ENCODE measurements at places on chromosomes 4 and X. TPM values are rescaled to one million over a fixed set of nuclear protein-coding genes. Genes with fewer than 3 reads are reported as not detected.

CCDC158 gene
- not detected for total RNA-seq

HTN3 gene
- total RNA-seq, result not detected

DNA sequence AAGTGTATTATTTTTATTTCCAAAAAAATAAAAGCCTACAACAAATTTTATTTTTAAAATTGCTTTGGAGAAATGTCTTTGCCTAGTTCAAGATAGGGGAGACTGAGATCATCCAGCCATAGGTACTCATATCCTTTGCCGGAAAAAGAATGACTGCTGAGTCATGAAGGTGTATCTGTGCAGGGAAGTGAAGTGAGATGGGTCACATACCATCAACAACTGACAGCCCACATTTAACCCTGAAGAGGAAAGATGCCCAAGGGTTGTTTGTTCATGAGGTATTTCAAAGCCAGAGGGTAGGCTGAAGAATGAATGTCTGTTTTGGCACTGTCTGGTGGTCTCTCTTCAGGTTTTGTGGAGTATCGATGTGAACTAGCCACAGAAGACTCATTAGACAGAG, 106.7 kb upstream of the TTC29 start:
- no peak for DNase-seq

- no peak for DNase-seq
Measured at GRCh38 chrX:12137951-12138360, 317 bp upstream of the FRMPD4 start.

- DNase-seq, result no peak
Measured at GRCh38 chrX:47936224-47936939, 67.4 kb downstream of the ZNF182 start.
